DMS79 treated with DMSO at 0.1 percent for 48 hours (cell line): ENCODE measurements at places on chromosomes 7 and 10.
A peak's percentile ranks its signal among the peaks of the same experiment; 100 is the strongest.

DNA sequence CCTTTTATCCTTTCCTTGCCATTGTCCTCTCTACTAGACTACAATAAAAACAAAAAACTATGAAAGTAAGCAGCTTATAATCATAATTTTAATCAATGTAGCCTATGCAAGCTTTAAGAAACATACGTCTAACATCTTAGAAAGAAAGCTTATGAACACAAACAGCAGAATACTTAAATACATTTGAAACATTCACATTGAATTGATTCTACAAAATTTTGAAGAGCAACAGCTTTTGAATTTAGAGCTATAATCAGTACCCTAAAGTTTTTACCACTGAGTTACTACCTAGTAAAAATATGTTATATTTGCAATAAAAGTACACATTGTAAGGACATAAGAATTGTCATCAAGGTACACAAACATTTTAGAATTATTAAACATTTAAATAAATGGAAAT, 7.2 kb downstream of the MEOX2 start:
- no peak for DNase-seq

DNA sequence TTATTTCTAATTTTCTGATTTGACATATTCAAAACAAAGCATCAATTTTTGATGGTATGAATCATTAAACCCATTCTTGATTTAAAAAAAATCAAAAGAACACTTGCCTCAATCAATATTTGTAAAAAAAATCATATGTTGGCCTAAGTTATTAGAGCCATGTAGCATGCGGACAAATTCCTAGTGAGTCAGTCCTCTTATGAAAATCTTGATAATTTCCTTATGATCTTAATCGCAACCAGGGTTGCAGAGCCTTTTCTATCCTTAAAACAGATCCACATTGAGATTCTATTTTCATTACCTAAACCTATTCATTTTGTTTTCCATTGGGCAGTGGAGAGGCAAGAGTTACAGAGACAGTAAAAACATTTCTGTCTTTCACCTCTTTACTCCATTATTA, 203.2 kb downstream of the ARL4A start:
- no peak for DNase-seq

- no peak for DNase-seq
Observed at GRCh38 chr10:43194859-43195258, 56.6 kb downstream of the CSGALNACT2 start.

DNA sequence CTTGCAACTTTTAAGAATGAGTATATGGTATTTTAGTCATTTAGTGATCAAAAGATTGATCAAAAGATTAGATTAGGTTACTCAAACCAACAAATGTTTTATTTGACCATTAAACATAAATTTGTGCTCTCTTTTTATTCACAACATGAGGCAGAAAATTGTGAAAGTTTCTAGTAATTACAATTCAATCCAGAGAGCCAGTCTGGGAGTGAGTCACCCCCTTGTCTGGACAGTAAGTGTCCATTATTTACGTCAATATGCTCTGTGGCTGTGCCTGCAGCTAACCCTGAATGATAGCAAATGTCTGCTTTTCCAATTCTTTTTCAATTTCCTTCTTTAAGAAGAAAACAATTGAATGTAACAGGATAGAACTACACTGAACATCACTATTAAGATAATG, 27.9 kb downstream of the GNG11 start:
- no peak for DNase-seq

DNA sequence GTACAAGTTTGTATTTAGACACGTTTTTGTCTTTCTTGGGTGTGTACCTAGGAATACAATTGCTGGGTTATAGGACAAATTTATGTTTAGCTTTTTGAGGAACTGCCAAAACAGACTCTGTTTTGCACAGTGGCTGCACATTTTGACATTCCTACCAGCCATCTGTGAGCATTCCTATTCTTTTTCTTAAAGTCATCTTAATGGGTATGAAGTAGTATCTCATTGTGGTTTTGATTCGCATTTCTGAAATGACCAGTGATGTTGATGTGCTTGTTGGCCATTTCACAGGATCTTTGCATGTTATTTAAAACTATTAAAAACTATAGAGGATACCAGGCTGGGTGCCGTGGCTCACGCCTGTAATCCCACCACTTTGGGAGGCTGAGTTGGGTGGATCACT, 32.6 kb upstream of the IL15RA start:
- DNase-seq, result no peak

- DNase-seq, result no peak
Observed at GRCh38 chr10:120286280-120286679, 170.7 kb upstream of the PLPP4 start.

DNA sequence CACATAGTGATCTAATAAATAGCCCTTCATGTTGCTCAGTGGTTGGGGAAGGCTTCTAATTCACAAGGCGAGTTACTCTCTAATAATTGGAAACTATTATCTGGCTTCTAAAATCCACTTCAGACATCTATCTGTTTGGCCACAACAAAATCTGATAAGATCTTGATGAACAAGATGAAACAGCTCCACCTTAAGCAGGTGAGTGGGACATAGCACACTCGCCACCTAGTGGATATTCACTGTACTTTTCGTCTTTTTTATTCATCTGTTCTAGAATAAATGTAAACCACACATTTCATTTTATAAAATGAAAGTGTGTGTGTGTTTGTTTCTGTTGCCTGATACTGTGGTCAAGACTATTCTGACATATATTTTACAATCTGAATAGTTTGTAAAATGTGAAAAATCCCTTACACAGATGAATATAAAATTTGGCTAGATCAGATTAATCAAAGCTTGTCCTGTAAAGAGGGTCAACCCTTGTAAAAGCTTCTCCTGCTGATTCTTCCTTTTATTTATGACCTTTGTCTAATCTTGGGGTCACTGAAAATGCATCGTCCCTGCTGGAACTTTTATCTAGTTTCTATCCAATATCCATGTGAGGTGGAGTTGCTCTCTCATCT, 26.5 kb upstream of the CNTNAP2 start:
- peak; percentile 26 for DNase-seq

DNA sequence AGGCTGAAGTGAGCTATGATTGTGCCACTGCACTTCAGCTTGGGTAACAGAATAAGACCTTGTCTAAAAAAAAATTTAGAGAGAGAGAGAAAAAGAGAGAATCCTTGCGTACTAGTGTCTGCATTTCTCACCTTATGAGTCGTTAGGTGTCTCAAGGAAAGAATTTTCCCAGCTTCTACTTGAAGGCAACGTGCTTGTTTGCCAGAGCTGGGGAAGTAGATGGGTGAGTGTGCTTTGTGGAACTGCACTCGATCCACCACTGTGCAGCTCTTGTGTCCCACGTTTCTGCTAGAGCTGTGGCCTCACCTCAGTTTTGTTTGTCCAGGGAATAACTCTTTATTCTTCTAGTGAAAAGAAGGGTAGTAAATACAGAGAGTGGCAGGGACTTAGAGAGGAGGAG, 38.9 kb downstream of the HDAC9 start:
- DNase-seq, result no peak
